Naive B cell (primary cell): ENCODE measurements at places on chromosomes 4 and X.

GRCh38 chrX:154082396-154083125 is 15.0 kb downstream of the MECP2 start:
- no peak for DNase-seq

DNA sequence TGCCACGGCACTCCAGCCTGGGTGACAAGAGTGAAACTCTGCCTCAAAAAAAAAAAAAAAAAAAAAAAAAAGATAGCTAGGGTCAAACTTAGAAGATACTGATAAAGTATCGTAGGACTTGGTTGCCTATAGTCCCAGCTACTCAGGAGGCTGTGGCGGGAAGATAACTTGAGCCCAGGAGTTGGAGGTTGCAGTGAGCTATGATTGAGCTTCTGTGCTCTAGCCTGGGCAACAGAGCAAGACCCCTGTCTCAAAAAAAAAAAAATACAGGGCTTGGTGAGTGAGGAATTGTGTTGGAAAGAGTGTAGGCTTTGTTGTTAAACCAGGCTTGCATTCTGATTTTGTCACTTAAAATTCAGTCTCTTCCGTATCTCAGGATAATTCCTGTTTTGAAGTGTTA is 6.2 kb downstream of the TAF1 start:
- no peak for DNase-seq

DNA sequence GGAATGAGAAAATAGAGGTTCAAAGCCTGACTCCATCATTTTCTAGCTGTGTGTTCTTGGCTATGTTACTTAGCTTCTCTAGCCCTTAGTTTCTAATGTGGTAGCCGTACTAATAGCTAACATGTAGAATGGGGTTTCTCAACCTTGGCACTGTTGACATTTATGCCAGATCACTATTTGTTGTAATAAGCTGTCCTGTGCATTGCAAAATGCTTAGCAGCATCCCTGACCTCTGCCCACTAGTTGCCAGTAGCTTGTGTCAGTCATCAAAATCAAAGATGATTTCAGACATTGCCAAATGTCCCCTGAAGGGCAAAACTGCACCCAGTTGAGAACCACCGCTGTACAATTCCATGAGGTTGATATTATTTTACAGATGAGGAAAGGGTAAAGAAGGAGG is 18.3 kb upstream of the ADAMTS3 start:
- DNase-seq: no peak

DNA sequence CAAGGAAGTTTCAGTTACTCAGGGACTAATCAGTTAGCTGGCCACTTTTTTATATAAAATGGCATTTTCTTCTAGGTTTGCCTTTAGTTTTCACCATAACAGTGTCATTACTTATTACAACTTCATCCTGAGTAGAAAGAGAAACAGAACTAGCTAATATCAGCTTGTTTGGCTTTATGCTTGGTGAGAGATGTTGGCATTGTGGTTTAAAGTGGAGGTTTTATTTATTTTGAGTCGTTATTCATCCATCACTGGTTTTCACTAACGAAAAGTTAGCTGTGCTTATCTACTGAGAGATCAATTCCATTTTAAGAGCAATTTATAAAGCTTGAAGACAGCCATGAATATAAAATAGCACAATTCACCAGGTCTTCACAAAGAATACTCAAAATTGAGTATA is 714.5 kb downstream of the GRID2 start:
- DNase-seq: no peak

GRCh38 chr4:13236485-13236884 is 247.7 kb downstream of the RAB28 start:
- no peak for DNase-seq

DNA sequence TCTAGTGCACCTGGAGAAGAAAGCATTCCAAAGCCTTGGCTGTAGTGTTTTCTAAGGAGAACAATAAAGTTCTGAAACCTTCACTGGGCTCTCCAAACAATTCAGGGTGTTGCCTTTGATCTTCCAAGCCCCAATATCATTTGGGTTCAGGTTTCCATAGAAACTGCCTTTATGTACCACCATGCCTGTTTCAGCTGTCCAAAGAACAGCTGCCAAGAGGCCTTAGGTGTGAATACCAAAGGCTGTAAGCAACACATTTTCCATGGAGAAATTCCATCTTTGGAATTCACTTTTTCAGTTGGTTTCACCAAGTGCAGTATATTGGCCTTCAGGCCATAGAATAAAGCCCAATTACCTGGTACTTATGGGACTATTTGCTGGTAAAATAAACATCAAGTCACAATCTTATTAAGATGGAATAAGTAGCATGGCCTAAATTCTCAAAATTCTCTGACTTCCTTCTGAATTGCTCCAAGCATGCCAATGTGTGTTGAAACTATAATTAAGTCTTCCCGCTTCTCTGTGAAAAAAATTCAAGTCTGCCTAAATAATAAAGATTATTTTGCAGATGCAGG is 61.9 kb downstream of the COX18 start:
- DNase-seq: no peak

DNA sequence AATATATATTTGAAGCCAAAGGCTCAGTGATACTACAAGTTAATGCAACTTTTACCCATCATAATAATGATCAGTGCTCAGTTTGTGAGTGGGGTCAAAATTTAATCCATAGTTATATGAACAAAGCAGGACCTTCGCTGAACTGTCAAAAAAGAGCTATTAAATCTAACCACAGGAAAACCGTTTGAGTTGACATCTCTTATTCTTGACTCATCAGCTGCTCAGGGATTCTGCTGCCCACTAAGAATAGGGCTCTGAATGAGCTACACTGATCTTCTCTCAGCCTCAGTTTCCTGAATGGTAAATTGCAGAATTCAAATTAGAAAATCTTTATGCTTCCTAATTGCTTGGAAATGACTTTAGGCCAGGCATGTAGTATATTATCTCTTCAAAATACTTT is 44.9 kb upstream of the NAP1L5 start:
- DNase-seq: no peak

GRCh38 chr4:156594624-156595023 is 377.0 kb downstream of the PDGFC start:
- DNase-seq: no peak

DNA sequence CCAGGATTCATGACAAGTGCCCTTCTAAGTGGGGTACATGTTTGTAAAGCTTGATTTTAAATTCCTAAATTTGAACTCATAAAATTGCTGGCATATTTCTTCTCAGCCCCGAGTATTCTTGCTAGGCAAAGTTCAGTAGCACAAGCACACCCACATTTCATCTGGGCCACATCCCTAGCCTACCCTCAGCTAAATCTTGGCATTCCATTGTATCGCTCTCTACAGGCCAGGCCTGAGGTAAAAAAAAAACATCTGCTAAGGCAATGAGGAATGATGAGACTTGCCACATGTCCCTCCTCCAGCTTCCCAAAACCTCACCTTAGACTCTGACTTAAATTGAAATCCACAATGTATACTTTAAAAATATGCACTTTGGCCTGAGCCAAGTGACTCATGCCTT is 51.4 kb upstream of the VCX3B start:
- no peak for DNase-seq

DNA sequence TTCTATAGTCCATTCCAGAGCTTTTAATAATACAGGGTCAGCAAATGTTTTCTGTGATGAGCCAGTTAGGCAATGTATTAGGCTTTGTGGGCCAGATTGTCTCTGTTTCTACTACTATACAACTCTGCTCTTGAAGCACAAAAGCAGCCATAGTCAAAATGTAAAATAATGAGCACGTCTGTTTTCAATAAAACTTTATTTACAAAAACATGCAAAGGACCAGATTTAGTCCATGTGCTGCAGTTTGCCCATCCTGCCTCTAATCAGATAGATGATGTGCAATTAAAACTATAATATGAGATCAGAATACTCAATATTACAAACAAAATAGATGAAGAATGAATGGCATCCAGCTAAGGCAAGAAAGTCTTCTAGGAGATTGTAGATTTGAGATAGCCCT is 127.8 kb upstream of the FRMPD4 start:
- DNase-seq: no peak

DNA sequence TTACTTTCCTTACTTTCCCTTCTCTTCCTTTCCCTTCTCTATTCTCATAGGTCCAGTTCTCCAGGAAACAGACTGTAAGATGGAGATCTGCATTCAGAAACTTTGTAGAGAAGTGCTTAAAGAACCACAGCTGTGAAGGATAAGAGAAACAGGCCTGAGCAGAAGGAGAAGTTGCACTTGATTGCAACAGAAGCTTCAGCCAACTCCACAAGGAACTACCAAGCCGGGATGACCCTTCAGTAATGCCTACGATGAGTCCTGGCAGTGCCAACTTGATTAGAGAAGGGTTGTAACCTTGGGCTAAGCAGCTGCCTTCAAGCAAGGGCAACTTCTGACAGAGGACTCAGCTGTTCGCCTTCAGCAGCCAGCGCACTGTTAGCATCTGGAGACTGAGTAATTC is 413.3 kb upstream of the RASGEF1B start:
- no peak for DNase-seq

- DNase-seq: no peak
Observed at GRCh38 chr4:47536966-47537365, 51.9 kb downstream of the ATP10D start.

- DNase-seq: no peak
Observed at GRCh38 chr4:1489639-1489995, 83.4 kb upstream of the NKX1-1 start.

- DNase-seq: no peak
Observed at GRCh38 chrX:129462707-129463106, 60.6 kb downstream of the SMARCA1 start.

DNA sequence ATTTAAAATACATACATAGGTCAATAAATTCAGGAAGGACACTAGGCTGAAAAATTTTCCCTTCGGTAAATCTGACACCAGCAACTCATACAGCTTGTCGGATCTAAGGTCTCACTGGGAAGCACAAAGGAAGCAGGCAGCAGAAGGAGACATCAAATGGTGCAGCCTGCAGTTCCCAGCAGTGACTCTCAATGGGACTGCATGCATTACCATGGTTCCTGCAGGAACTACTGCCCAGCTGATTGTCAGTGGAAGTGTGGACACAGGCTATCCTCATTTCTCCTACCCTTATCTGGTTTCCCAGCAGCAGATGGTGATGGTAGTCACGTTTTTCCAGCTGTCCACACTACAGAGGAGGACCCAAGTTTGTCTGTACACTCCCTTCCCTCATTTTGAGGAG is 113.3 kb downstream of the PPP1R2C start:
- no peak for DNase-seq

- no peak for DNase-seq
Observed at GRCh38 chr4:71607109-71607508, 176.8 kb downstream of the GC start.

DNA sequence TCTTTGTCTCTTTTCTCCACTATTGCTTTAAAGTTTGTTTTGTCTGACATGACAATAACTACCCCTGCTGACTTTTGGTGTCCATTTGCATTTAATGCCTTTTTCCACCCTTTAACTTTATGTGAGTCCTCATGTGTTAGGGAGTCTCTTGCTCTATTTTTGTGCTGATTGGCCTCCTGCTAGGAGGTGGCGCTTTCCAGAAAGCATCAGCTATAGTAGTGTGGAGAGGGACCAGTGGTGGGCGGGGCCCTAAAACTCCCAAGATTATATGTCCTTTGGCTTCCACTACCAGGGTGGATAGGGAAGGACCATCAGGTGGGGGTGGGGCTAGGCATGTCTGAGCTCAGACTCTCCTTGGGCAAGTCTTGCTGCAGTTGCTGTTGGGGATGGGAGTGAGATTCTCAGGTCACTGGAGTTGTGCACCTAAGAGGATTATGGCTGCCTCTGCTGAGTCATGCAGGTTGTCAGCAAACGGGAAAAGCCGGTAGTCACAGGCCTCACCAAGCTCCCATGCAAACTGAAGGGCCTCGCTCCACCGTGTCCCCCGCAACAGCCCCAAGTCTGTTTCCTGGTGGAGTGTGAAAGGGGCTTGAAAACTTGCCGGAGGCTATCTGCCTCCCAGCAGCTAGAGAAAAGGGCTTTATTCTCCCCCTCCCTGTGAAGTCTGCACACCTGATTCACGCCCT is 156.3 kb downstream of the CPEB2 start:
- DNase-seq: peak; percentile 1

GRCh38 chr4:8401665-8402064 is 38.9 kb downstream of the ACOX3 start:
- no peak for DNase-seq

GRCh38 chrX:153576961-153577360 is 22.0 kb downstream of the CCNQ start:
- DNase-seq: no peak

GRCh38 chrX:123155327-123155726 is 28.8 kb upstream of the GRIA3 start:
- DNase-seq: no peak

GRCh38 chr4:30601070-30601865 is 118.9 kb upstream of the PCDH7 start:
- DNase-seq: no peak

GRCh38 chrX:13939741-13940597 is 89.7 kb downstream of the GEMIN8 start:
- no peak for DNase-seq

DNA sequence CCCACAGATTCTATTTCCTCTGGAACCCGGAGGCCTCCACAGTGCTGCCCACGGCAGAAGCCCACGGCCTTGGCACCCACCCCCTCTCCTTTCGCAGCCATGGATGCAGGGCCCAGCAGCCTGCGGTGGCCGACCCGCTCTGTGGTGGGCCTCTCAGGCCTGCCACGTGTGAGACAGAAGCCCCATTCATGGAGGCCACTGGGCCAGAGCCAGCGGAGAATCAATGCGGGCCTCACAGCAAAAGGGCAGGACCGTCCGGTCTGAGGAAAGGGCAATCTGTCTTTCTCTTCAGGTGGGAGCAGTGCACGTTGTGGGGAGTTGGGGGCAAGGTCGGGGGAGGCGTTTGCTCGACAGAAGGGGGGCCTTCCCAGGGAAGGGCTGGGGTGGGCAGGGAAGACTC is 8.4 kb upstream of the HAUS7 start:
- no peak for DNase-seq

GRCh38 chrX:133922390-133922771 is 63.0 kb downstream of the GPC3 start:
- no peak for DNase-seq

- no peak for DNase-seq
Observed at GRCh38 chrX:134733591-134733990, 75.3 kb upstream of the PLAC1 start.

DNA sequence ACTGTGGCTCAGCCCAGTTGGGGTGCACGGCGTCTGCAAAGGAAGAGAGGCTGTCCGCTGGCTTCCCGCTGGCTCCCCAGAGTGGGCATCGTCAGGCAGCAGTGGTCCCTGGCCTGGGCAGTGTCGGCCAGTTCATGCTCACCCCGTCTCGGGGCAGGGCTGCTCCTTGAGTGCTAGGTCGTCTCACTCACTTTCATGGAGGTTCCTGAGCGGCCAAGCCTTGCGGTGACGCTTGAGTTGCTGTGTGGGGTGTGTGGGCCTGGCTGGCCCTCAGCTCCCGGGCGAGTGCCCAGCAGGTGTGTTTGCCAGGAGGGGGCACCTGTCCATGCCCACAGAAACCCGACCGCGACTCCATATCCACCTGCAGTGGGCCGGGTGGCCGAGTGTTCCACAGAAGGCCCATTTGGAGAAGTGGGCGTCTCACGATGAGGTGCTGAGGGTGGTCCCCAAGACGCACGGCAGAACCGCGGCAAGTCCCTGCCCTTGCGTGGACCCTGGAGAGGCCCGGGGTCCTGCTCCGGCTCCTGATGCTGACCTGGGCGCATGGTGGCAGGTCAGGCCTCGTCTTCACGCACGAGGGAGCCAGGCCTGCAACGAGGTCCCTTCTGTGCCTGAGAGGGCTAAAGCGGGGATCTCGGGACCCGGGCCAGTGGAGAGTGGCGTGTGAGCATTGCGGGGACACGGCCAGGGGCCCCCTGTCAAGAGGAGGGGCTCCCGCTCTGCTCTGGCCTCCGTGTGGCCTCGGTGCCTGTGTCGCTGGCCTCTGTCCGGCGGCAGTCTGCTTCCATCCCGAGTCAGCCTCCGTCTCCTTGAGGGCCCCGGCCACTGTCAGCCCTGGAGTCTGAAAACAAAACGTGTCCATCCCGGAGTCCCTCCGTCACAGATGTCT is 18.5 kb upstream of the UVSSA start:
- no peak for DNase-seq

- peak; percentile 42 for DNase-seq
Observed at GRCh38 chr4:148443512-148444295, 1.5 kb upstream of the NR3C2 start.
